Neural progenitor cell (in vitro differentiated cells): ENCODE measurements at places on chromosomes 12 and 14. TPM values are rescaled to one million over a fixed set of nuclear protein-coding genes. Genes with fewer than 3 reads are reported as not detected.

TAS2R10 gene
- 0.87 and 1.4 TPM in 2 replicates for total RNA-seq

RPL41 gene
- 3,372 and 3,805 TPM in 2 replicates for total RNA-seq

DNA sequence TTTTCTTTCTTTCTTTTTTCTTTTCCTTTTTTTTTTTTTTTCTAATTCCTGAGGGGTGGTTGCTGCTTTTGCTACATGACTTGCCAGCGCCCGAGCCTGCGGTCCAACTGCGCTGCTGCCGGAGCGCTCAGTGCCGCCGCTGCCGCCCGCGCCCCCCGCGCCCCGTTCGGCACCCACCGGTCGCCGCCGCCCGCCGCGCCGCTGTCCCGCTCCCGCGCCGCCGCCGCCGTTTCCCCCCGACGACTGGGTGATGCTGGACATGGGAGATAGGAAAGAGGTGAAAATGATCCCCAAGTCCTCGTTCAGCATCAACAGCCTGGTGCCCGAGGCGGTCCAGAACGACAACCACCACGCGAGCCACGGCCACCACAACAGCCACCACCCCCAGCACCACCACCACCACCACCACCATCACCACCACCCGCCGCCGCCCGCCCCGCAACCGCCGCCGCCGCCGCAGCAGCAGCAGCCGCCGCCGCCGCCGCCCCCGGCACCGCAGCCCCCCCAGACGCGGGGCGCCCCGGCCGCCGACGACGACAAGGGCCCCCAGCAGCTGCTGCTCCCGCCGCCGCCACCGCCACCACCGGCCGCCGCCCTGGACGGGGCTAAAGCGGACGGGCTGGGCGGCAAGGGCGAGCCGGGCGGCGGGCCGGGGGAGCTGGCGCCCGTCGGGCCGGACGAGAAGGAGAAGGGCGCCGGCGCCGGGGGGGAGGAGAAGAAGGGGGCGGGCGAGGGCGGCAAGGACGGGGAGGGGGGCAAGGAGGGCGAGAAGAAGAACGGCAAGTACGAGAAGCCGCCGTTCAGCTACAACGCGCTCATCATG, 654 bp downstream of the FOXG1 start:
- peak; percentile 18 for DNase-seq

DNA sequence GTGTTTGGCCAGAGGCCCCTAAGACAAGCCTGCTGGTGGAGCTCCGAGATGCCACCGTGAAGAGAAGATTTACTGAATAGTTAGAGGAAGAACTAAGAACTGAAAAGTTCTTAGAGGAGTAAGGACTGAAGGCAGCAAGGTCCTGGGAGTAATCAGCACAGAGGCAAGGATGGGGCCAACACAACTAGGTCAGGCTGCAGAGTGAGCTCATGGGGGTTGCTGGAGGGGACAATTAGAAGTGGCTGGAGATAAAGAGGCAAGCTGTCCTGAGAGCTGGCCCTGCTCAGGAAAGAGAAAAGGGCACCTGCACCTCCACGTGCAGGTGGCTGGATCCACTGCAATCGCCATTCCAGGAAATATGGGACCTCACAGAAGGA, 52.7 kb downstream of the NFKBIA start:
- DNase-seq: no peak

GRCh38 chr12:77010691-77011548, 54.4 kb downstream of the E2F7 start:
- DNase-seq: peak; percentile 80

DNA sequence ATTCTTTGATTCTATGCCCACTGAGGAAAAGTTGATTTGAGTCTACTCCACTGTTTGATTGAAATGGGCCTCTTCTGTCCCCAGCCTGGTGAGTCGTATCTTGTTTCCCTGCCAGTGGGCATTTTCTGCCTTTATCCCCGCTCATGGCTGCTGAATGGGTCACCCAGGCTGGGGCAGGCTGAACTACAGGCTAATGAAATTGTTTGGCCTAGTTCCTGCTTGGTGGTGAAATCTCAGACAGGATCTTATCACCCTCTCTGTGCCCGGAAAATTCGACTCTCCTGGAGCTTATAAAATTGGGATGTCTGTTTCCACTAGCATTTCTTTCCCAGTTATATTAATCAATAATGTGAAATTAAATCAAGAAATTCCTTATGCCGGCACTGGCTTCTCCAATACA, 65.0 kb downstream of the CHST11 start:
- DNase-seq: no peak

- DNase-seq: no peak
Observed at GRCh38 chr12:43982544-43982943, 146.7 kb downstream of the TMEM117 start.

GRCh38 chr14:67429510-67430205, 17.7 kb upstream of the PLEK2 start:
- no peak for DNase-seq

CCDC184 gene
- total RNA-seq: 0.28 and 1.1 TPM in 2 replicates

ZNF140 gene
- total RNA-seq: 24.4 and 35.3 TPM in 2 replicates

HELB gene
- total RNA-seq: 4.6 and 10.7 TPM in 2 replicates

DNA sequence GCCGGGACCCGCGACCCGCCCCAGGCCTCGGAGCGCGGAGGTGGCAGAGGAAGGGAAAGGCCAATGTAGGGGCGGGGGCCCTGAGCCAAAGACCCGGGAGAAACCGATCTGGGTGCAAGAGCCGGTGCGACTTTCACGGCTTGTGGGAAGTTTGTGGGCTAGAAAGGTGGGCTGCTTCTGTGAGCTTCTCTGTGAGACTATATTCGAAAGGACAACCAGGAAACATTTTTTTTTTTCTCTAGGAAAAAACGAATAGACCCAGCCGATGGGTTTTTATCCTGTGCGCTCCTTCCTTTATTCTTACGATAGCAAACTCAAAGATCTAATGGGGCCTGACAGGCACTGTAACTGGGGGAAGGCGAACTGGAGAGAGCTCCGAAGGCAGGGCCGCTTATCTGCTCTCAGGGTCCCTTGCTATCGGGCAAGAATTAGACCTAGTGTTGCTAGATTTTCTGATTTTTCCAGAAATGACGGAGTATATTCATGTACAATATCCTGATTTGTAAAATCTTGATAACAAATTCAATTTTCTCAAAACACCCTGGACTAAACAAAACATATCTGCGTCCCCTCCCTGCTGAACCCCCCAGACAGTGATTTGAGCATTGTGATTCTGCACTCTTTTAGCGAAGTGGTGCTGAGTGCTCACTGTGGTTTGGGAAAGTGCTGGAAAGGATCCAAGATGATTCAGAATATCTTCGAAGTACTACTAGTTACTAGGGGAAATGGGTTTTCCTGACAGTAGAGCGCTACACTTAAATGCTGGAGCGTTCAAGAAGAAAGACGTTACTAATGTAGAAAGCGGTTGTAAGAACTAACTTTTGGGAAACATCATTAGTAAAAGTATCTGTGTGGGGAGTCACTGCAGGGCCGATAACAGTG, 563 bp upstream of the STXBP6 start:
- peak; percentile 57 for DNase-seq

- no peak for DNase-seq
Observed at GRCh38 chr12:2003676-2004112, 563 bp downstream of the DCP1B start.

- no peak for DNase-seq
Observed at GRCh38 chr14:103543140-103543539, 14.1 kb downstream of the TRMT61A start.

DNA sequence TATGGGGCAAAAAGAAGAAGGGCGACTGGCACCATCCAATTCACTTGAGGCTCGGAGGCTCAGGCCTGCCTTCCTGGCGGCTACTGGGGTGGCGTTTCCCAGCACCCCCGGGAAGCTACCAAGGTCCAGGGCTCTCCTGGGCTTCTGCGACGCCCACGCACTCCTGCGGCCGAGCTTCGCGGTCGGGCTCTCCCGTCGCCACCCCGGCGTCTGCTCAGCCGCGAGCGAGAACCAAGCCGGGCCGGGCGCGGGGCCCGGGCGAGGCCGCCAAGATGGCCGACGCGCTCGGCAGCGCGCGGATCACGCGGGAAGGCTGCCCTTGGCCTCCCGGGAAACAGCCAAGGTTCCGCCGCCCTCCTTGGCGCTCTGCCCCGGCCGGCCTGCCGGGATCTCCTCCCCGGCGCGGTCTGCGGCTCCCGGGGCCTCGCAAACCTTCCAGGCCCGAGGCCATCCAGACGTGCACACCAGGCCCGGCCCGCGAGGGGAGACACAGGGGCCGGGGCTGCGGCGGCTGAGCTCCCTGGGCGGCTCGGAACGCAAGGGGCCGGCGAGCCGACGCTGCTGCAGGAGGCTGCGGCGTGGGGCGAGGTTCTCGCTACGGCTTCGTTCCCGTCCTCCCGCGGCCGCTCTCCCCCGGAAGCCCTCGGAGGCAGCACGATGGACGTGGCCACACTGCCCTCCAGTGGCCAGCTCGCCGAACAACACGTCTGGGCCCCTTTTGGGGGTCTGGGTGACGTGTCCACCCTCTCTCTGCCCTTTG, 23.5 kb upstream of the ZFP36L1 start:
- peak; percentile 95 for DNase-seq

DNA sequence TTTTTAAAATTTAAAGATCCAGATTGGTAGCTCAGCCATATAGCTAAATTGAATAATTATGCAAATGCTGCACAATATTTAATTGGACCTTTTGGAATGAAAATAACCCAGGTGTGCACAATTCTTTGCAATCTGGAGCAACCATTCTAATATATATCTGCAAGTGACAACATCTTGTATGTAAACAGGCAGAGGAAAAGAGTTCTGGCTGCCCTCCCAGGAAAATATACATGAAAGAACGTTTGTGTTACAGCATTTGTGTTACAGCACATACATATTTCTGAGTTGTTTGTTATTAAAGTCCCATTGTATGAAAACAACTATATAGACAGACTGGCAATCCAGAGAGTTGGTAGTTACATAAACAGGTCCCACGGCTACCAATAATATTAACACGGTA, 377.5 kb downstream of the DIO2 start:
- DNase-seq: no peak

DNA sequence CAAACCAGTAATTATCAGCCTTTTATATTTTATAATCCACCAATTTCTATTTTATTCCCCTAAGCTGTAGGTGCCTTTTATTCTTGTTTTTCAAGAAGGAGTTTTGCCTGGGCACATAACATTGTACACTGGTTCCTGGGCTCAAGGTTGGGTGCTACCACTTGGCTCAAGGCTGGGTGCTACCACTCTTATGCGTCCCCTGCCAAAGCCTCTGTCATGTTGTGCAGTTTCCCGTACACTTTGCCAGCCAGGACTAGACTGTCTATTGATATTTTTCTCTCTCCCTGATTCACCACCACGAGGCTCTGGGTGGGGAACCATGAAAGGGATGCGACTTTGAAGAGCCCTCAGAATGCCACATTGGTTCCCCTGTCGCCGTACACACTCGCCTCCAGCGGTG, 52.5 kb upstream of the VASH1 start:
- DNase-seq: no peak

GRCh38 chr12:110222433-110222832, 58.6 kb upstream of the ATP2A2 start:
- no peak for DNase-seq

GRCh38 chr12:57171668-57172067, 24.2 kb upstream of the LRP1-AS start:
- DNase-seq: no peak

SINHCAF gene
- total RNA-seq: 432 and 1,260 TPM in 2 replicates

GLIPR1 gene
- 0.03 and 0.04 TPM in 2 replicates for total RNA-seq

GRCh38 chr14:25833341-25834126, 764.3 kb downstream of the NOVA1 start:
- DNase-seq: peak; percentile 80
